Activated CD4-positive, alpha-beta T cell treated with anti-CD3 and anti-CD28 coated beads for 4 hours (primary cell): ENCODE measurements at places on chromosomes 7 and 10.

GRCh38 chr7:95493247-95493646 is 7.5 kb downstream of the ASB4 start:
- no peak for DNase-seq

- no peak for DNase-seq
Measured at GRCh38 chr7:148588670-148589131, 1.9 kb upstream of the C7orf33 start.

DNA sequence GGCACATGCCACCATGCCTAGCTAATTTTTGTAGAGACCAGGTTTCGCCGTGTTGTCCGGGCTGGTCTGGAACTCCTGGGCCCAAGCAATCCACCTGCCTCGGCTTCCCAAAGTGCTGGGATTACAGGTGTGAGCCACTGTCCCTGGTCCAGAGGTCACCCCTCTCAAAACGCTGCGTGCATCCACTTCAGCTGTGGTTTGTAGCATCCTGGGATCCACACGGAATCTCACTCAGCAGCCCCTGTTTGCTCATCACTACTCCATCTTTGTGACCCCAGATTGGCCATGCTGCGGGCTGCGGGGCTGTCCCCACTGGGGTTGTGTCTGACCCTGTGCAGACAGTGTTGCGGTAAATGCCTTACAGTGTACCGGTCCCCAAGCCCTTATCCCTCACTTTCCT is 3.5 kb downstream of the INPP5A start:
- no peak for DNase-seq

- no peak for DNase-seq
Measured at GRCh38 chr7:72793791-72794190, 34.2 kb downstream of the TYW1B start.

DNA sequence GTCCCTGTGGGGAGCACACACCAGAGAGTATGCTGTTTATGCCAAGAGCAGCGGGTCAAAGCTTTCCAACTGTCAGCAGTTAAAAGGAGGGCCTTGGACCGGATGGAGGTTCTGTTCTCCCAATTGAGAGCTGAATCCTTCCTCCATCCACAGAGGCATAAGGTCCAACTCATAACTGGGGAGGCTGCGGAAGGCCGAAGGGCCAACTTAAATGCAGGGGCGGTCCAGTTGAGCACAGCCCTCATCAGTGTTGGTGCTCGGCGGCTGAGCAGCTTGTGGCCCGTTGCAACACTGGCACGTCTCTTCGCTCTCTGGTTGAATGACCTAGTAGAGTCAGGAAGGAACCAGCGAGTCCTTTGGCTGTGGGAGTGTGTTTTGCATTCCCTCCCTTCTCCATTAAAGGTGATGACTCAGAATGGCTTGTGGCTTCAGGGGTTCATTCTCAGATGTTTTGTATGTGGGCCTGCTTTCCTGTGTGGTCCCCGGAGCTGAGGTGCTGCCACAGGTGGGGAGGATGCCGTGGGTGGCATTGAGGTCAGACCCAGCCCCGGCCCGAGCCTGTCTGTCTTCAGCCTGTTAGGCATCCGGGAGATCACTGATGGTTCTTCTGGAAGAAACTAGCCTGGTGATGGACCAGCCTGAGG is 44.8 kb upstream of the DMBT1 start:
- DNase-seq, result peak; percentile 68

GRCh38 chr10:3654496-3654895 is 130.5 kb downstream of the KLF6 start:
- no peak for DNase-seq

- DNase-seq, result no peak
Measured at GRCh38 chr7:128427289-128427891, 17.6 kb upstream of the IMPDH1 start.

GRCh38 chr10:110285501-110285900 is 19.2 kb downstream of the SMNDC1 start:
- no peak for DNase-seq

DNA sequence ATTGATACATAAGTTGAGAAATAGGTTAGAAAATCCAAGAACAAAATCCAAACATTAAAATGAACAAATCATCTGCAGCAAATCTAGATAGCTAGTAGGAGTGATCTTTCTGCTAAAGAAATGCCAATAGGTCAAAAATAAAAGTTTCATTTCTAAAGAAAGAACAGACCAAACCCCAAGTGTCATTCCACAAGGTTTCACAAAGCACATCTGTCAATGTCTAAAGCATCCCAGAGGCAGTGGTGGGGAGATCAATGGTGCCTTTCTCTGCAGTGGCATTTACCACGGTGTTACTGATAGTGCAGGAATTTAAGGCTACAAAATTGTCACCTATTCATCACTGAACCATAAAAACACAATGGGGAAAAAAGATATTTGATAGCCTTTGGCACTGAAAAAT is 147.9 kb downstream of the PARD3 start:
- DNase-seq, result no peak

DNA sequence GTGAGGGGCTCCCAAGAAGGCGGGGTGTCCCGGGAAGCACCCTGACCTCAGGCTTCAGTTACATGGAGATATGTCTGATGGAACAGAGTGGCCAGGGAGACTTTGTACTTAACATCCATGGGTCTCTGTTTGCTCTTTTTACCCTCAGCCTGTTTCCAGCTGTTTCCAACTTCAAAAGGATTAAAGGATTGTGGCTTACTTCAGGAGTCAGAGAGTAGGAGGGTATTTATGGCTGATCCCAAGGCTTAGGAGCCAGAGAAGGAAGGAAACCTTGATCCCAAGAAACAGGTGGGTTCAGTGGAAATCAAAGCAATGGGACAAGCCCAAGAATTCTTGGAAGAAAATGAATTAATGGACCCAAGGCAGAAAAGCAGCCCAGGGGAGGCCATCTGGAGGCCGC is 37.7 kb upstream of the ZNF438 start:
- no peak for DNase-seq

DNA sequence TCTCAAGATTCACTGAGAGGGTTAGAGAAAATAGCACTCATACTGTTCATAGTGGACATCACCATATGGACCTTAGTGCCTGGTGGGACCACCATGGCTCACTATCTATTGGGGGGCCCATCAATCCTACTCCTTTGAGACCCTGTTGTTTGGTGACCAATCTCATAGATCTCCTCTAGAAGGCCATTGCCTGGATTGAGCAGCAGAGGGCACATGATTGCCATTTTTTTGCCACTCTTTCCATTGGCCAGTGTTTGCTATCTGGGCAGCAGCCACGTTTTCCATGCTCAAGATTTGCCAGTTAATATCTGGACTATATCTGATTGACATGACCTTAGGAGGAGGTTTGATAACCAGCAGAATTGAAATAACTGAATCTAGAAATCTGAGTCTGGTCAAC is 244.5 kb downstream of the ITGB1 start:
- no peak for DNase-seq

- no peak for DNase-seq
Measured at GRCh38 chr7:69722843-69723242, 124.6 kb downstream of the AUTS2 start.

DNA sequence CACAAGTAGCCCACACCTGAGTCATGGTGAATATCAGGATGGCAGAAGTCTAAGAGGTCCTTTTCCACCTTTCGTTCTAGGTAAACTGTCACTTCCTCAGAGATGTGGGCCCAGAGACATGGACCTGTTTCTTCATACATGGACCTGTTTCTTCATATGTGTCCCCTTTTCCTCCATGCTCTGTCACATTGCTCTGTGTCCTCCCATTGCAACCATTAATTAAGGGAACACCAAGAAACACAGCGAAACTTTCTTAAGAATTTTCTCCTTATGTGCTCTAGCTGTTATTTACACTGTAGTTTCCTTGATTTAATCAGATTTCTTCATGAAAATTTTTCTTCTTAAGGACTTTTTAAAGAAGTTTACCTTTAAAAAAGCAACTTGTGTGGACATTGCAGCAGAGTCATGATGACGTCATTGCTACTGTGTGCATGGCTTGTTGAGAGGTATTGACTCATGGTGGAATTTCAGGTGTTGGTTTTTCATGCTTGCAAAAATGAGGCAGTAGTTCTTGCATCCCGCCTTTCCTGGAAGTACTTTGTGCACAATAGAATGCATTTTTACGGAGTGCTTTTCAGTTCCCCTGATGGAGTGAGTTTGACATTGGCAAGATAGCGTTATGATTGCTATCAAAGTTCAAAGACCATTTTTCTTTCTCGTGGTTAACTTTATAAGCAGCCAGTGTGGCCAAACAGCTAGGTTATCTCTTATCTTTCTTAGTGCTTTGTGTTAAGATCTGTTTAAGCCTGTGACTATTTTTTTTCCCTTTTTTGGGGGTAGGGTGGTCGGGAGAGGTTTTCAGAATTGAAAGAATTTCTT is 37.7 kb downstream of the CFAP58 start:
- DNase-seq, result no peak

GRCh38 chr7:141306081-141306480 is 232.2 kb downstream of the TMEM178B start:
- no peak for DNase-seq

DNA sequence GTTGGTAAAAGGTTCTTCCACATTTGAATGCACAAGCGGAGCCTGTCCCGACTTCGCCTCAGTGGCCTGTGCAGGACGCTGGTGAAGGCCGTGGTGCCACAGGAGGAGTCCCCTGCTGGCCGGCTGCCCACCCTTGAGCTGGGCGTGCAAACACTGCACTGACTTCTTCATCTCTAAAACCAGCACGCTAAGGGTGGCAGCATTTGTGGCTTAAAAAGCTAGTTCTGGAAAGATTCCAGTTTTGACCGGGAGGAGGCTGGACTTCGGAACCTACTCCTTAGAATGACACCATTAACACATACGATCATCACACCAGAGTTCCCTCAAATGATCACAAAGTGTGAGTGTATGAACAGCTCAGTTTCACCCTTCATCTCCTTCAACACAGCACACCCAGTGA is 102.4 kb downstream of the SMURF1 start:
- DNase-seq, result no peak

- DNase-seq, result no peak
Measured at GRCh38 chr7:99399597-99399996, 8.8 kb downstream of the PDAP1 start.

GRCh38 chr10:4395731-4396130 is 430.3 kb upstream of the AKR1E2 start:
- no peak for DNase-seq

- DNase-seq, result no peak
Measured at GRCh38 chr7:55474944-55475854, 97.1 kb downstream of the VOPP1 start.

DNA sequence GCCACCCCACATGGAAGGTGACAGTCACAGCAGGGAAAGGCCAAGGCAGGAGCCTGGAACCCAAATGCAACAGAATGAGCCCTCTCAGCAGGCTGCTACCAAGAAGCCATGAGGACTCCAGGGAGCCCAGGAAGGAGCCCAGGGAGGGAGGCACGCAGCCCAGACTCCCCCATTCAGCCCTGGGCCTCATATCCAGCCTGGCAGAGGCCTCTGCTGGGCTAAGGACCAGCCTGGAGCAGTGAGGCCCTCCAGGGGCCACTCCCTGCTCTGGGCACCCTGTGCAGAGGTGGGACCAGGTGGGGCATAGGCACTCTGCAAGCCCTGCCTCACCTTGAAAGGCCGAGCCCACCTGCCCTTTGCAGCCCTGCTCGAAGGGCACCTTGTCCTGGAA is 25.8 kb upstream of the ZNF488 start:
- DNase-seq, result no peak

DNA sequence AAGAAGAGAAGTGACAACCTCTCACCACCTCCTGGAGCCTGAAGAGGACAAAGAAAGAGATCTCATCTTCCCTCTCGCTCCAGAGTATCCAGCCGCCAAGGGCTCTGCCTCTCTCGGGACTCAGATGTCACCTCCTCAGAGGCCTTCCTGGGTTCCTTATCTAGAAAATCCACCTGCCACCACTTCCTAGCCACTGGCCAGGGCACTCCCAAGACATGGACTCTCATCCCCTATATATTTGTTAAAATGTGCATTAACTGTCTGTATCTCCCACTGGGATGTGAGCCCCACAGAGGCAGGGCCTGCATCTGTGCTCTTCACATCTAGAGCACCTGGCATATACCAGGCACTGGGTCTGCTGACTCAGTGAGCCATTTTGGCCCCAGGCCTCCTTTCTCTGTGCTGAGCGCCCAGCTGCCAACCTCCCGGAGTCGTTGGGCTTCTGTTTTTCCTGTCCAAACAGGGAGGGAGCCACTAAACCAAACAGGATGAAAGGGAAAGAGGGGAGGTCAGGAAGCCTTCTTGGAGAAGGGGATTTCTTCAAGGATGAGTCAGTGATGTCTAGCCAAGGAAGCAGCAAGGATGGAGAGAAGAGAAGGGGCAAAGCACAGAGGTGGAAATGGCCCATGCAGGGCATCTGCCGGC is 58.9 kb downstream of the KCNMA1 start:
- no peak for DNase-seq

DNA sequence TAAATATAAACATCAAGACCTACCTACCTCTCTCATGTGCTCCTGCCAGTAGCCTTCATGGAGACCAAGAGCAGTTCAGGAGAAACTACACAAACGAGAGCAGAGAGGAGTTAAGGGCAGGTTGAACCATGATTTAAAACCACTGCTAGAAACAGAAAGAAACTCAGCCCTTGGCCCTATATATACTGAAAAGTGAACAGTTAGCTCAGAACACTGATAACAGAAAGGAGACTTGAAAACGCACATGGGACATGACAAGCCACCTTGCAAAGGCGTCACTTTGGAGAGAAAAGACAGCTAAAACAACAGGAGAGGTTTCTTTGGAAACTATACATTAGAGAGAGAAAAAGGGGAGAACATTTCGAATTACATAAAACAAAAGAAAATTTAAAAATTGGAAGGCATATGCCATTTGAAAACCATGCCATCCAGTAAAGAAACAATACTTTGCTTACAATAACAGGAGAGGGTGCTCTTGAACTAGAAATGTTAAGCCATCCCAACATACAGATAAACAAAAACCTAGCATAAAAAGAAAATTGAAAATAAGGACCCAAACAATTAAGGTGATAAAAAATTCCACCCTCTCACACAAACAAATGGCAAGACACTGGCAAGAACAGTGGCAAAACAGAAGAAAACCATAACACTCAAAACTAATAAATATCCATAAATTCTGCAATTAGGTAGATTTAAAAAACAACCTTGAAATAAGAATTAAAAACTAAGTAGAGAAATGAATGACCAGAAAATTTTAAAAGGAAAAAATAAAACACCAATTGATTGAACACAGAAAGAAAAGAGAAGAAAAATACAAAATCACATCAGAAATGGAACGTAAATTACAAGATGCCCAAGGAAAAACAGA is 232.7 kb downstream of the IMMP2L start:
- no peak for DNase-seq

DNA sequence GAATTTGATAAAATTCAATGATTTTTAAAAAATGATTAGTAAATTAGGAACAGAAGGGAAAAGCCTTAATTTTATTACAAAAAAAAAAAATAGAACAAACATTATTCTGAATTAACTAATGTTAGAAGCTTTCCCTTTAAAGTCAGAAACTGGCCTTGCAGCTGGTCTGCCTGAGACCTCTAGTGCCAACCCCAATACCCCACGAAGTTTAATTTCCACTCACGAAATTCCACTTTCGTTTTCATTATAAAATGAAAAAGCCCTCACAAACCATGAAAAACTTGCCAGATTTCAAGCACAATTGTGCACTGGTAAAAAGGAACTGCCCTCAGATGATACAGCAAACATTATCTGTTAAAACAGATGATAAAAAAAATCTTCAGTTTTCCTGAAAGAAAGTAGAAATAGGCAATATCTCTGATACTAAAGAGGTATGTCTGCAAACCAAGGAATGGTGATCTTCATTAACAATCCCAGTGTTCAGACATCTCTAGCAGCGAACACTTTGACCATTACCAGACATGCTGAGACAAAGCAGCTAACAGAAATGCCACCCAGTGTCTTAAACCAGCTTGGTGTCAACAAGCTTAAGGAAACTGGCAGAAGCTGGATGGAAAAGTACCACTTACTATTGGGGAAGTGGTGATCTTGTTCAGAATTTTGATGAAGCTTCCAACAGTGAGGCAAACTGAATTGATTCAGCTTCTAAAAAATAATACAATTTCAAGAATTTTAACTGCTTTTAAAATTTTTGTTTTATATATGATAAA is 80.2 kb downstream of the PALS2 start:
- no peak for DNase-seq
